ENCODE measurements at places on chromosomes 4 and X.
A peak's percentile ranks its signal among the peaks of the same experiment; 100 is the strongest.

- DNase-seq, result peak; percentile 68
Measured at GRCh38 chrX:13688958-13689740, at the start of gene RAB9A. RAB9A (plus strand) TSS chrX:13689128; CDS start chrX:13708747, 19,619 bp downstream.

- DNase-seq, result no peak
Measured at GRCh38 chr4:62550121-62550520, 1350.0 kb downstream of the ADGRL3 start.

DNA sequence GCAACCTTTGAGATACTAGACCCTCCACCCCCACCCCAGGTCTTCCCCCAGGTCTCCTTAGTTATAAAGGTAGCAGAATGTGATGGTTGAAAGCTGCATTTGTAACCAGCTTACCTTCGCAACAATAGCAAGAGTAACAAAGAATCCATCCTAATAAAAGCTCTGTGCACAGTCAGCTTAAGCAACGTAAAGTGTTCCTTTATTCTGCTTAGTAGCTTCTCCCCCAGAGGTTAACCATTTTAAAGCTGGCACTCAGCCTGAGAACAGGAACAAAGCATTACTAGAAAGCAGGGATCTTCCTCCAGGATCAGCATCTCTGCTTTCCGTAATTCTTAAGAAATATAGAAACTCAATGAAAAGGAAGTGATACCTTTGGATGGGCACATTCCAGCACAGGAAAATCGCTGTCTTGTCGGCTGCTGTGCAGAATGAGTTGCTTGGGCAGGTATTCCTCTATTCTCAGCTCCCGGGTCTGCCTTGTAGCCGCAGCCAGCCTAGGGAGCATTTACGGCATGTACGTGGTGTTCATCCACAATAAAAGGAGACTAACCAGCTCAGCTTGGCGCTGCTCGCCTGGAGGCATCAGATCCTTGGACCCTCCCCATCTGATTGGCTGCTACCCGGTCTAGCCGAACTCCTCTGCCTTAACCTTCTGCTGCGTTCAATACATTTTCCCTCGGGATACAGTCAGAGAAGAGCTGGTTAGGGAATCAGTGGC lies 113.0 kb upstream of the TLR3 start:
- DNase-seq, result no peak

GRCh38 chr4:72842323-72842722 lies 227.2 kb downstream of the COX18 start:
- DNase-seq, result no peak

DNA sequence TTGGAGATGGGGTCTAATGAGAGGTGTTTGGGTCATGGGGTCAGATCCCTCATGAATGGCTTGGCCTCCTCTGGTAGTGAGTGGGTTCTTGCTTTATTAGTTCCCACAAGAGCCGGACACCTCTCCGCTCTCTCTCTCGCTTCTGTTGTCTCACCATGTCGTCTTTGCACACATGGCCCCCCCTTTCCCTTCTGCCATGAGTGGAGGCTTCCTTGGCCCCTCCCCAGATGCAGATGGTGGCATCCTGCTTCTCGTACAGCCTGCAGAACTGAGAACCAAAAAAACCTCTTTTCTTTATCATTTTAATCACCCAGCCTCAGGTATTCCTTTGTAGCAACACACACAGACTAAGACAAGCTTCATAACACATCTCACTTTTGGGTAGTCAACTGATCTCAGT lies 49.6 kb upstream of the SPRY1 start:
- DNase-seq, result no peak
